Activated B cell treated with CpG ODN at 0.5 μM for 24 hours (primary cell): ENCODE measurements at places on chromosomes 3 and 15.

- no peak for DNase-seq
These were observed 123.6 kb upstream of the CD96 start for GRCh38 chr3:111418391-111418790.

DNA sequence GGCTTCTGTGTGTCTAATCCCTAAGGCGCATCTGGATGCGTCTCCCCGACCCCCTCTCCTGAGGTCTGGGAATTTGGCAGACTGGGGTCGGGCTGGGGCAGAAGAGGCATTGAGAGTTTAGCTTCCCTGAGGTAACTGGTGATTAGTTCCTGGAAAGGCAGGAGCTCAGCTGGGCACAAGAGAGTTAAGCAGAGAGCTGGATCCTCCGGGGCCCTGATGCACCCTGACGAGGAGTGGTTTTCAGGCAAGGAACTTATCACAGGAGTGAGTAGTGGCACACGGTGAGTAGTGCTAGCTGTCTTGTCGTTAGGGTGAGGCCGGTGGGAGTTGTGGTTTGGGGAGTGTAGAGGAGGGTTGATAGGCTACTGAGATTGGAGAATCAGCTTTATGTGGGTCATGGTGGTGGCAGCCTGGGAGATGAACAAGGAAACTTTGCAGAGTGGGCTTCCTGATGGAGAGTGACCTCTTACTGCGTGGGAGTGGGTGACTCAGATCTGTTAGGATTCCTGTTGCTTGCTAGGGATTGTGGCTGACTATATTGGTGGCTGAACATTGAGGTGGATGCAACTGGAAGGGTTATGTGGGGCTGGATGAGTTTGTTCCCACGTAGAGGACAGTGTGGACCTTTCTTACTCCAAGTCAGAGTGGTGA lies 897 bp downstream of the RAD54L2 start:
- peak; percentile 20 for DNase-seq

DNA sequence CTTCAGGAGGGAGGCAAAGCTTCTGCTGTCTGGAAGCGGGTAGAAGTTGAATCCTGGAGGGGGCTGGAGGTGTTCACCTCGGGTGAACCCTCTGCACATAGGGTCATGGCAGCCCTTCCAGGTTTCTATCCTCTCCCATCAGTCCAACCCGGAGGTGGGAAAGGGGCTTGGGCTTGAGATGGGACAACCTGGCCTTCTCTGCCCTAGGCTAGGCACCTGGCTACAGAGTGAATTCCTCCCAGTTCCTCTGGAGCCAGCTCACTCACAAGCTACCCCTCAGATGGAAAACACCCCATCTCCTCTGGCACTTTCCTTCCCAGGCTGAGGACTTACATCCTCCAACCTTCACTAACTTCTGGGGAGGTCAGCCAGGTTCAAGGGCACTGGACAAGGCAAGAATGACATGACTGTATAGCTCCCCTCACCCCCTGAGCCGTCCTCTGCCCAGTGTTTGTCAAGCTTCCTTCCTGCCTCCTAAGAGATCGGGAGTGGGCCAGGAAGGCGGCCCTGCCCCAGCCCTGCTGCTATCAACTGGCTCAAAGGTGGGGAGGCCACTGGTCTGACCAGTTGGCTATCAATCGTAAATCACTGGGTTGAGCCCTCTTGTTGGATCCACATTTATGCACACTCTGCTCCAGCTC lies 45.8 kb downstream of the KLF15 start:
- DNase-seq, result no peak

DNA sequence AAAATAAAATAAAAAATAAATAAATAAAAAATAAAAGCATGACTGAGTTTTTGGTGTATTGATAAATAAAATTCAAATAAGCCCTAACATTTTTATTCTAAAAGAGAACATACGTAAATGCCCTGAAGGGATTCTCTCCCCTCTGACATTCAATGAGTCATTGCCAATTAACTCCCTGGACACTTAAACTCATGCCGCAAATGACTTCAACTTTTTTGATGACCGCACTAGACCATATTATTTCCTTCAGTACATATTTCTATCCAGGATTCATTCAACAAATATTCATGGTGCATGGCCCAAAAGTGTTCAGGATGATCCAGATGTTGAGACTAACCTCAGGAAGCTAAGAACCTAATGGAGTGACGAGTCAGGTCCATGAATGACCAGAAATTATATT lies 195.9 kb upstream of the LRRN1 start:
- DNase-seq, result no peak

DNA sequence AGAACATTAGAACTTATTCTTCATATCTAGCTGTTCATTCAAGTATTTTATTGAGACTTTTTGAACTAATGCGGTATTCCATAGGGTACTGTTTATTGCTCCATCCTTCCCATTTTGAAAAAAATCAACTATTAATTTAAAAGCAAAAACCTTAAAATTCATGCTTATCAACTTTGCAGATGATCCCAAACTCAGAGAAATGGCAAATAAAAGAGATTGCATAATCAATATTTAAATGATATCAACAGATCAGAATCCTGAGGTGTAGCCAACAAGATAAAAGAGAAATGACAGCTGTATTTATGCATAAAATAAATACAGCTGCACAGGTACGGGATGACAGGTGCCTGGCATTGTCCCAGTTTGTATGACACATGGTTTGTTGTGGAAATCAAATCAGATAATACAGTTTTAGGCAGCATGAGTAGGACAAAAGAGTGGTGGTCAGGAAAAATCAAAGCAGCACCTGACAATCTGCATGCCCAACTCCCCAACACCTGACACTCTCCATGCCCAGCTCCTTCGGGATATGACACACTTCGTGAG lies 42.4 kb upstream of the CMTM8 start:
- DNase-seq, result no peak

- DNase-seq, result no peak
These were observed 148.9 kb downstream of the GREM1 start for GRCh38 chr15:32866454-32867312.

- DNase-seq, result no peak
These were observed 320.1 kb downstream of the PYDC2 start for GRCh38 chr3:191781044-191781443.

- no peak for DNase-seq
These were observed 95.5 kb downstream of the FHIT start for GRCh38 chr3:61155701-61156292.

GRCh38 chr15:25770031-25770430 lies 93.1 kb downstream of the ATP10A start:
- DNase-seq, result no peak

DNA sequence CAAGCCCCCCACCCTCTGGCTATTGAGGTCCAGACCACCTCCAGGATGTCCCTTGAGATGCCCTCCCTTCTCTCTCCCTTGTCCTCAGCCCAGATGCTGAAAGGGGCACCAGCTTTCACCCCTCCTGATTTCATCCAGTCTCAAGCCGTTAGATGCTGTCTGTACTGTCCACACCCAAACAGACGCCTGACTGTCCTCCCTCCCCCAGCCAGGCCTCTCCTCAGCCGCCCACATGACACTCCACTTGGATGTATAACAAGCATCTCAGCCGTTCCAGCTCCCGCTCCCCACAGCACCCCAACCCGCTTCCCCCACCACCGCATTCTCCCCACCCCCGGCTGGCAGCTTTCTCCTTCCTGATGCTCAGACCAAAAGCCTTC lies 25.0 kb upstream of the CYP11A1 start:
- DNase-seq, result no peak

GRCh38 chr3:22980346-22980745 lies 222.8 kb upstream of the UBE2E2 start:
- no peak for DNase-seq

DNA sequence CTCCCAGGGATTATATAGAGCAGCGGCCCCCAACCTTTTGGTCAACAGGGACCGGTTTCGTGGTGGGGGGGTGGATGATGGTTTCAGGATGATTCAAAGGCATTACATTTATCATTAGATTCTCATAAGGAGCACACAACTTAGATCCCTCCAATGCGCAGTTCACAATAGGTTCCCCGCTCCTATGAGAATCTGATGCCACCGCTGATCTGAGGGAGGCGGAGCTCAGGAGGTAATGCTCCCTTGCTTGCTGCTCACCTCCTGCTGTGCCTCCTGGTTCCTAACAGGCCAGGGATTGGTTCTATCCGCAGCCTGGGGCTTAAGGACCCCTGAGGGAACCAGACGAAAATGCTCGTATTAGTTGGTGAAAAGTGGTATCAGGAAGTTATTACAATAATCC lies 1.3 kb upstream of the HACD2 start:
- no peak for DNase-seq

DNA sequence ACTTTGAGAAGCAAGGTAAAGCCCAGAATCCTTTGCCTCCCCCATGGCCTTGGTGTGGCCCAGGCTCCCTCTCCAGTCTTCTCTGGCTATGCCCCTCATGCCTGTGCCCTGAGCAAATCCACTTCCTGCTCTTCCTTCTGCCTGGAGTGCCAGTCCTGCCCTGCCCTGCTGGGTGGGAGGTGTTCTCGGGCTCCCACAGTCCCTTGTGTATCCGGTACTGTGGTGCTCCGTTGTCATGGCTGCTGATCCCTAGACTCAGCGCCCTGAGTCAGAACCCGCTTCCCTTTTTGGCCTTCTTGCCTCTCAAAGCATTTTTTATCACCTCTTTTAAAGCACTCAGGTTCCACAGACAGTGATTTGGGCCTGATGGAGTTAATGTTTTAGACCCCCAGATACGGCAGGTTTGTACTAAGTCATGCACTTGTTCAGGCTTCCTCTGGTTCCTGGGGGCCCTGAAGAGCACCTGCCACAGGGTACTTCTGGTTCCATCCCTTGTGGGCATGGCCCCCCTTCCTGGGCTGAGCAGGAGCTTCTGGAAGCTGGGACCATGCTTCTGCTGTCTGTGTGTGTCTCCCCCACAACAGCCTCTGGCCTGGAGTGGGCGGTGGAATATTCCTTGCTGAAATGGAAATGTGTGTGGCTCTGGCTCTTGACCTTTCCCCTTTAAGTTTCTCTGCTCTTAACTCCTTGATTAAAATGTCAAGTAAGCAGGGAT lies 29.6 kb upstream of the ADAMTS7 start:
- no peak for DNase-seq

- DNase-seq, result no peak
These were observed 60.6 kb upstream of the SEC61A1 start for GRCh38 chr3:127991681-127992080.
